ENCODE measurements at places on chromosomes 5 and 9.

DNA sequence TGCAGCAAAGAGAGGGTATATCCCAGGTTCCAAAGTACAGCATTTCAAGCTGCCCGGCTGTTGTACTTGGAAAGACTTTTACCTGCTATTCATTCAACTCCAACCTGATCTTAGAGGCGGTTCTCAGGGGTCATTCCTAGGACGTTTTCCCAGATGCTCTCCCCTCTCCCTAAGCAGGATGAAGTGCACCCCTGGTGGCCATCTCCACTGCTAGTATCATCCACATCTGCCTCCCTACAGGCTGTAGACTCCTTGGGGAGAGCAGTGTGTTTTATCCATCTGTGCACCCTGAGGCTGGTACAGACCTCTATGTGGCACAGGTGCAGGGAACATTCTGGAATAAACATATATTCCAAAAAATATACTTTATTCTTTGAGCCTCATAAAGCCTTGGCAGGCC, 56.8 kb downstream of the PTPN3 start:
- no peak for DNase-seq

DNA sequence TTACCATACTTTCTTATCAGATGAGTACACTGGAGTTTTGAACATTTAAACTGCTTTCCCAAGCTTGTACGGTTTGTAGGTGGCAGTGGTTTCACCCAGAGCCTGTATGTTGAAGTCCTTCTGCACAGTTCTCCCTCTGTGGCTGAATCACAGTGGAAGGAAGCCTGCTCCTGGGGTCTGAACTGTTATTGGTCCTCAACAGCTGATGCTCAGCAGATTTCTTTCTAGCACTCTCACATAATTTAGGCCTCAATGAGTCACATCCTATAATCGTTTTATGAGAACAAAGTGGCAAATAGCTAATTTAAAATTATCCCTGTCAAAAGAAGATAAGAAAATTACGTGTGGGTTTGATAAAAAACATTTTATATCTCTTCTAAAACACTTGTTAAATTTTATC, 229.7 kb downstream of the TLE4 start:
- no peak for DNase-seq

GRCh38 chr5:14250748-14251701, 107.9 kb downstream of the TRIO start:
- DNase-seq = no peak

DNA sequence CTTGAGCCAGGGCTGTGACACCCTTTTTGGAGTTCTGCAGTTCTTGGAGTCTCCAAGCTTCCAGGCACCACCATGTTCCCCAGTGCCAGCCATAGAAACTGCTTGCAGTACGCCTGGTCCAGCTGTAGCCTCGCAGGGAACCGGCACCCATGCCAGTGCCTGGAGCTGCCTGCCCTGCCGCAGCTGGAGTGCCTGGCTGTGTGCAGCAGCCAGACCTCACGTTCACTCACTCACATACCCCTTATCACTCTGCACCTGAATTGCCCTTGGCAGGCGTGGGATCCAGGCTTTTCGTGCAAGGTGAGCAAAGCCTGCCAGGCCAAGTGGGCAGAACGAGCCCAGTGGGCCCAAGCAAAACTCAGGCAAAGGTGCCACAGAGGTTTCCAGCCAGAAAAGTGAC, 77.8 kb upstream of the SHB start:
- DNase-seq = no peak

DNA sequence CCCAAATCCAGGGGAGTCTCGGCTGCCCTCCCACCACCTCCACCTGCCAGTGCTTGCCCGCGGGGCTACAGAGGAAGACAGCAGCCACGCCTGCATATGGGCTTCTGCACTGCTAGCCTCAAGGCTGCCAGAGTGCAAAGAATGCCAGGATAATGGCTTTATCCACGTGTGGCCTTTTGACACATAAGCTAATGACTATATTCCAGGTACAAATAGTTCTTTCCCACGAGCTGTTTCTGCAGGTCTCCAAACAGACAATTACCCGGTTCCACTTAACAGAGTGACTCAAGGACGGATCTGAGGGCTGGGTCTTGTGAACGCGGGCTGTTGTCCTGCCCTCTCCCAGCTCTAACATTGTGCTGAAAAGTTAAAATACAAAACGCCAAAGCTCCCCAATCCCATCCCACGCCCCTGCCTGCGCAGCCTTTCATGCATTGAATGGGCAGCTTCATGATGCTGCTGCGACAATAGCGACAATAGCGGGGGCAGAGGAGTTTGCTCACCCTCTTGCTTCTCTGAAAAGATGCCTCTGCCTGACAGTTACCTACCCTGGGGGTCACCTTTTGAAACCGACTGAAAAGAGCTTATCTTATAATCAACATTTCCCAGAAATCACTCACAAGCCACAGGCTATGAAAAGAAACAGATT, 39.1 kb upstream of the MSH3 start:
- no peak for DNase-seq

- no peak for DNase-seq
Measured at GRCh38 chr5:82374637-82375036, 96.5 kb upstream of the RPS23 start.

GRCh38 chr5:173669483-173669882, 53.0 kb upstream of the BOD1 start:
- DNase-seq = no peak

GRCh38 chr9:37801287-37801850, 772 bp downstream of the DCAF10 start:
- DNase-seq = peak; percentile 42

DNA sequence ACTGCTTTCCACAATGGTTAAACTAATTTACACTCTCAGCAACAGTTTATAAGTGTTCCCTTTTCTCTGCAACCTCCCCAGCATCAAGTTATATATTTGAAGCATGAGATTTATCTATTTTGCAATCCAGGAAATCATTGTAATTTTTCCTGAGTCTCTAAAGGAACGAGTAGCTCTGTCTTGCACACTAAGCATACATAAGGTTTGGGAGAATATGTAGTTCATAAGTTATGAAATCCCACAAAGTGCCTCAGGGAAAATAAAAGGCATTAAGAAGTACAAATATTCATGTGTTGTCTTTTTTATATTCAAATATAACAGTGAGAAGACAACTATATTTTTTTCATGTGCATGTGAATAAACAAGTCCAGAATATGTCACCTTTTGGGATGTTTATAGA, 377.1 kb upstream of the RORB start:
- no peak for DNase-seq

- no peak for DNase-seq
Measured at GRCh38 chr9:121269642-121270254, 1.8 kb downstream of the GSN start.
